Fibroblast of skin of left quadriceps (primary cell): ENCODE measurements at places on chromosomes 5 and 9.

GRCh38 chr5:74394528-74394915 is 246.0 kb downstream of the ENC1 start:
- DNase-seq, result no peak

DNA sequence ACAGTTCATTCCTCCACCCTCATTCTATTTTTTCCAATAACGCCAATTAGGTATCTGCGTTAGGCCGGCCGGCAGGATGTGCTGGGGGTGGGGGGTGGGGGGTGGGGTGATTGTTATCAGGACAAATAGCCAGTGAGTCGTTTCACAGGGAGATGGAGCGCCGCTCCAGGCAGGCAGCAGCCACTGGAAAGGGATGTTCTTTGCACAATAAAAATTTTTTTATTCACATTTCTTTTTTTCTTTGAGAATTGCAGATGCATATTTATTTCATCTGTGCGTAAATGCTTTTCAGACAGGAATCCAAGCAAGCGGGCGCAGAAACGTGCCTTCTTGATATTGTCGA is 4.1 kb downstream of the LMX1B start:
- DNase-seq, result no peak

DNA sequence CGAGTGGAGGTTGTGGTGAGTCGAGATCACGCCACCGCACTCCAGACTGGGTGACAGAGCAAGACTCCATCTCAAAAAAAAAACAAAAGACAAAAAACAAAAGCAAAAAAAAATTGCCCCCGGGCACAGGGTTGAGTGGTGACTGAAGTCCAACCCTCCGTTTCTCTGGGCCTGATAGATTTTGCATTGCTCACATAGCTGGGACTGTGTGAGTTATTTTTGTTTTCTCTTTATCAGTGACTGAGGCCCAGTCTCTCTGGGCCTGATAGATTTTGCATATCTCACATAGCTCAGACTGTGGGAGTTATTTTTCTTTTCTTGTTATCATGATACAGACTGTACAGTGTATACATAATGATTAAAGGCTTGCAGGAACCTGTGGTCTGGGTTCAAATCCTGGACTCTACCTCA is 2.6 kb upstream of the SLC28A3 start:
- no peak for DNase-seq

- no peak for DNase-seq
Measured at GRCh38 chr5:140018096-140018481, 25.0 kb downstream of the NRG2 start.

DNA sequence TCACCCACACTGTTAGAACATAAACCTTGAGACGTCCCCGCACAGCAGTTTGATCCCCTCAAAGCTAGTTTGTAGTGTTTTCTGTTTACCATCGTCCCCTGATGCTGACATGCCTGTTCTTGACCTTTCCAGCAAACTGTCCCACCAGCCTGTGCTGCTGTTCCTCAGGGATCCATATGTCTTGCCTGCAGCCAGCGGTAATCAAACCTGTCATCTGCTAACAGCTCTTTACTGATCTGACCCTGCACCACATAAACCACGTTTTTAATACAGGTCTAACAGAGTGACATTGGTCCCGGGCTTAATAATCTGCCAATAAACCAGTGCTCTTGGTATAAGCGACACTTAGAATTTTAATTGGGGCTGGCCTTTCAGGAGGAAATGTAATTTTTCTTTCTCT is 34.7 kb downstream of the PPIC start:
- DNase-seq, result no peak

DNA sequence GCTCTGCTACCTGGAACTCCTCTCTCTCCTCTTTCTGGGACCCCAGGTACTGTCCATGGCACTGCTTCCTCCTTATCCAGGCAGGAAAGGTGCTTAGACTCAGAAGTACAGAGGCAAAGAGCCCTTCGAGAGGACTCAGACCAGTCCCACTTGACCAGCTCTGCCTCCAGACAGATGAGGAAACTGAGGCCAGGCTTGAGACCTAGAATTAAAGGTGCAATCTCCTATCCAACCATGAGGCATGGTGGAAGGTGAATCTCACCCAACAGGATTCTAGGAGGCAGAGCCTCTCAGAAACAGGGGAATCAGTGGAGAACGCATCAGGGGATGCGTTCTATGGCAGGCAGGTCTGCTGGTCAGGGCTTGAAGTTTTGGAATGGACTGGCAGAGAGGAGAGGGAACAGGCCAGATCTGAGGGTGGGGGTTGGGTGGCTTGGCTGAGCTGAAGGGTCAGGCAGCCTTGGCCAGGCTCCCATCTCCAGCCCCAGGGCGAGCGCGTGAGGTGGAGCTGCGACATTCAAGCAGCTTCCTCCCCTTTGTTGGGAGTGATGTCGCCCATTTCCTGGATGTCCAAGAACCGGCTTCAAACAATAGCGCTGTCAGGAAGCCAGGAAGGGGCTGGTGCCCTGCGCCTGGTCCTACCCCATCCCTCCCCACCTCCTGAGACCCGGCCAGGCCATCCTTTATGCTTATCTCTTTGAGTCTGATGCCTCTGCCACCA is 26.2 kb downstream of the NDUFA8 start:
- DNase-seq, result no peak

- DNase-seq, result no peak
Measured at GRCh38 chr5:39057734-39058133, 16.5 kb downstream of the RICTOR start.

DNA sequence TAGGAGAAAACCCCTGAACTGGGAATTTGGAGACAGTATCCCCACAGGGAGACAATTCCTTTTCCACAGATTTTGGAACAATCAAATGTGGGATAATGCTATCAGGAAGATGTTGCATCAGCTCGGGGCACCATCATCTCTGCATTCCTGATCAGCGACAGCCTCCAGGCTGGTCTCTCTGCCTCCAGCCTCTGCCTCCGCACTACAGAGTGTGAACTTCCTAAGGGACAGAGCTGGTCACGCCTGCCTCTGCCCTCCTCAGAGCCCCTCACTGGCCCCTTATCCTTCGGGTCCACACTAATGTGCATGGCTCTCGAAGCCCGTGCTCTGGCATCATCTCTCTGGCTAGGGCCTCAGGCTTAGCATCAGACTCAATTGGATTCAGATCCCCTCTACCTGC is 8.6 kb downstream of the FOXI1 start:
- no peak for DNase-seq

- DNase-seq, result no peak
Measured at GRCh38 chr9:135662758-135663450, at the start of gene LCN9. Gene LCN9, plus strand, starts transcription at chr9:135663309. Its CDS starts 13 bp downstream, at chr9:135663322.

DNA sequence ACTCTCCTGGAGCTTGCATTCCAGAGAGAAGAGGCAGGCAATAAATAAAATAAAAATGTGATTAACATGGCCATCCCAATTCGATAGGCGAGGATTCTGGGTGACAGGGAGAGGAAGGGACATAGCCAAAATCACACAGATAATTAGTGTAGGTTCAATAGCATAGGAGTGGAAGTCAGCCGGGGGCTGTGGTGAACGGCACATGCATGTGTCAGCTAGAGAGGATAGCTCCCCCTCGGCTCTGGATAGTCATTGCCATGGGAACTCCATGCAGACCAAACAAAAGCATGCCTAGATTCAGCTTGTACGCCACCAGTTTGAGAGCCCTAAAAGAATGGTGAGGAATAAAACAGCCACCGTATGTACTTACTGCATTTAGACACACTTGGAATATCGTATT is 223.5 kb downstream of the GRIA1 start:
- DNase-seq, result no peak

GRCh38 chr5:132219981-132220380 is 7.7 kb downstream of the P4HA2 start:
- no peak for DNase-seq

- DNase-seq, result peak; percentile 62
Measured at GRCh38 chr5:38556599-38557307, at the start of gene LIFR. Gene LIFR, minus strand, starts transcription at chr5:38556646. Its CDS starts 25,999 bp downstream, at chr5:38530647.
